MCF 10A (cell line): ENCODE measurements at places on chromosomes 12 and 14. TPM values are rescaled to one million over a fixed set of nuclear protein-coding genes. Genes with fewer than 3 reads are reported as not detected.

MIP gene
- total RNA-seq: not detected in 2 replicates

DNA sequence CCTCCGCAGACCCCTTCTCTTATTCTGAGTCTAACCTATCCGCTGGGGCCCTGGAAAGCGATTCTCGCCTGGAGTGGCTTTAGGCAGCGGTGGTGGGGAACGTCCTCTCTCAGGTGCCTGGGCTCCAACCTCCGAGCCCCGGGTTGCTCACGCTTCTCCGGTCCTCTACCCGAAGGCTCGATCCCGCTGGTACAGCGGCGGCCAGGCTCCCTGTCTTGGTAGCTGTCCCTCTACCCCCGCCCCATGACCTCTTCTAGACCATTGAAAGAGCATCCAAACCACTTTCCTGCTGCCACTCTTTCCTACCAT, 505 bp upstream of the HEBP1 start:
- peak overlapping the region; percentile 50 for H3K27ac ChIP-seq
- peaks cover 33% of the 10 kb centered on the region for H3K4me1 ChIP-seq
- peak overlapping the region; percentile 96 for H3K4me3 ChIP-seq
- H3K27me3 ChIP-seq: no peaks in the 10 kb centered on the region
- H3K36me3 ChIP-seq: peaks cover 6% of the 10 kb centered on the region

SPTB gene
- 1.3 and 2.1 TPM in 2 replicates for total RNA-seq

- H3K4me1 ChIP-seq: peaks cover 18% of the 10 kb centered on the region
- peak; percentile 88 for DNase-seq
- H3K36me3 ChIP-seq: no peaks in the 10 kb centered on the region
- H3K27me3 ChIP-seq: no peaks in the 10 kb centered on the region
Observed at GRCh38 chr12:95218150-95219133, 835 bp downstream of the VEZT start.

GRCh38 chr12:100360450-100360849, 3.6 kb downstream of the SLC17A8 start:
- DNase-seq: no peak
- H3K27me3 ChIP-seq: peaks cover 20% of the 10 kb centered on the region
- no peak overlapping the region for H3K27ac ChIP-seq
- no peak overlapping the region for H3K4me3 ChIP-seq
- peaks cover 5% of the 10 kb centered on the region for H3K4me1 ChIP-seq

RNASE4 gene
- total RNA-seq: 1.2 and 2.4 TPM in 2 replicates

CCDC88C gene
- total RNA-seq: 11.4 and 19.7 TPM in 2 replicates

PTCSC3 gene
- total RNA-seq: not detected in 2 replicates

DNA sequence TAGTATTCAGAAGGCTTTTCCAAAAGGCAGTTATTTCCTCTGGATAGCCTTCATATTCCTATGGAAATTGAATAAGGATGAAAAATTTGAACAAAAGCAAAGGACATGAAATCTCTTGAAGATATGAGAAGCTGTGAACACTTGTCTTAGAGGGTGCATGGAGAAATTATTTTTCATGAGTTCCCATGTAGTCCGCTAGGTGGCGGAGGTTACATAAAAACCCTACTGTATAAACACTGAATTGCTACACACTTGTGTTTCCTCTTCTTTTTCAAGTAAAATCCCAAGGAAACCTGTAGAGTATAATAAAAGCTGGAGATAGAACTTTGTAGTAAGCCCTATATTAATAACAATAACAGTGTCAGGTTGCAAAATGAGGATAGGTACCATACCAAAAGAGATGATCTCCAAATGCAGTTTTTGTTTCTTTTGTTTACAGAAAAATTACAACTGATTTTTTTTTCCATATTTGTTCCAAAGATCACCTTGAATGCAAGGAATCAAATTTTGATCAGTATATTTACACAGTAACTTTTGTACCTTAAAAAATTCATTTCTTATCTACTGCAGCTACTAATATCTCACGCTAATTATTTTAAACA, 37.8 kb upstream of the OR4E1 start:
- H3K4me3 ChIP-seq: no peak overlapping the region
- no peaks in the 10 kb centered on the region for H3K4me1 ChIP-seq
- H3K36me3 ChIP-seq: no peaks in the 10 kb centered on the region
- H3K27me3 ChIP-seq: peaks cover 73% of the 10 kb centered on the region
- no peak overlapping the region for H3K27ac ChIP-seq
- DNase-seq: peak; percentile 57

- DNase-seq: no peak
- H3K4me3 ChIP-seq: no peak overlapping the region
- H3K4me1 ChIP-seq: no peaks in the 10 kb centered on the region
- no peak overlapping the region for H3K27ac ChIP-seq
- H3K36me3 ChIP-seq: no peaks in the 10 kb centered on the region
- peaks cover 12% of the 10 kb centered on the region for H3K27me3 ChIP-seq
Observed at GRCh38 chr14:76115010-76115422, 36.7 kb upstream of the GPATCH2L start.

DNA sequence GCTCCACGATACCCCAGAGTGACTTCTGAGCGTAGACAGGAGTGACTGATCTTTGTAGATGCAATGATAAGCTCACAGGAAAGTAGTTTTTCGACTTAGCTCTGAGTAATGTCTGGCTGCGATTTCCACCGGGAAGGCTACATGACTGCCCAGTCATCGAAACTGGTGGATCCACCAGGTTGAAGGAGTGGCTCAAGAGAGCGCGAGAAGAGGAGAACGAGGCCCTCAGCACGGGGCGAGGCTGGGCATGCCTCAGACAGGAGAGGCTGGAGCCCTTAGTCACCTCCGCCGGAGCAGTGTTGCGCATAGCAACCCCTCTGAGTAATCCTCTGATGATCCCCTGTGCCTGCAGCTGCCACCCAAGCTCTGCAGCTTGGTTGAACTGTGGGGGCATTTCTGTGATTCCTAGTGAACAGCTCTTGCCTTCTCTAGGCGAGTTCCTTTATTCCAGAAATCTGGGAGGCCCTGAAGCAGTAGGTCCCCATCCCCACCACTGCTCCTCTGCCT, 25.6 kb downstream of the ELK3 start:
- H3K4me1 ChIP-seq: peaks cover 51% of the 10 kb centered on the region
- DNase-seq: peak; percentile 99
- no peaks in the 10 kb centered on the region for H3K27me3 ChIP-seq
- H3K4me3 ChIP-seq: peak overlapping the region; percentile 76

DNA sequence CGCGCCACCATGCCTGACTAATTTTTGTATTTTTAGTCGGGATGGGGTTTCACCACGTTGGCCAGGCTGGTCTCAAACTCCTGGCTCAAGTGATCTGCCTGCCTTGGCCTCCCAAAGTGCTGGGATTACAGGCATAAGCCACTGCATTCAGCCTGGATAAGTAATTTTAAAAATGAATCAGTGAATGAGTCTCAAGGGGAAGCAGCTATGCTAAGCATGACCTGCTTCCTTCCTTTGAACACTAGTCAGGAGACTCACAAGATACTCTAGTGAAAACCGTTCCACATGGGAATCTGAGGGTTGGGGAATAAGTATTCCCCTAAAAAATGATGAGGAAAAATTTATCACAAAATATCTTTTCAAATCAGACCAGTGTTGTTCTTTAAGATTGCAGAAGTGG, 10.7 kb upstream of the FAM234B start:
- H3K36me3 ChIP-seq: no peaks in the 10 kb centered on the region
- no peak overlapping the region for H3K4me3 ChIP-seq
- H3K4me1 ChIP-seq: peaks cover 1% of the 10 kb centered on the region
- no peaks in the 10 kb centered on the region for H3K27me3 ChIP-seq
- no peak overlapping the region for H3K27ac ChIP-seq
- no peak for DNase-seq

DNA sequence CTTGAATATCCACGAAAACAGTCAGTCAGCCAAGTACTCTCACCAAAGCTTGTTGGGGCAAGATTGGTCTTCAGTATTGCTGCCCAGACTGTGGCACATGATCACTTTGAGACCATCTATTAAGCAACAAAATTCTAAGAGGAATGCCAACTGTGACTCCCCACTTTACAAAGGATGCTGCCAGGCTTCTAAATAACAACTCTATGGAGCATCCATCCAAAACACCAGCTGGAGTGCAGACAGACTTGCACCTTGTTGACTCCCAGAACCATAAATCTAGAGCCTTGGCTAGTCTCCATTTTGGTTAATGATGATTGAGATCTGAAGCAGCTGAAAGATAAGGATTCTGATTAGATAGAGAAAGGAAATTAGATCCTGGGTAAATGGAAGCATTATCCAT, 132.8 kb downstream of the DIO2 start:
- H3K27ac ChIP-seq: no peak overlapping the region
- no peaks in the 10 kb centered on the region for H3K36me3 ChIP-seq
- H3K4me1 ChIP-seq: no peaks in the 10 kb centered on the region
- no peak overlapping the region for H3K4me3 ChIP-seq

DNA sequence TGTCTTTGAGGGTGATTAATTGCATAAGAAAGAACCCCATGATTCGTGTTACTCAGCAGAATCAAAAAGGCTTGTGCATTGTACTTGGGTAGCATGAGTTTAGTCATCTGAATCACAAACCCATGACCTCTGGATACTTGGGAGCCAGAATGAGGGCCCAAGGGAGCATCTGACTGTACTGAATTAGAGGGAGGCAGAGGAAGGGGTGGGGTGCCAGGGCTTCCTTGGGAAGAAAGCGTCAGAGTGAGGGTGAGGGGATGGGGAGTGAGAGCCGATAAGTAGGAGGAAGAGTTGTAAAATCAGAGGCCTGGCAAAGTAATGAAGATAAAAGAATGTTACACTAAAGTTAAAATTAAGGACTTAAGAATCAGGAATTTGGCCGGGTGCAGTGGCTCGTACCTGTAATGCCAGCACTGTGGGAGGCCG, 29.8 kb downstream of the GPRC5D start:
- peaks cover 7% of the 10 kb centered on the region for H3K36me3 ChIP-seq
- no peaks in the 10 kb centered on the region for H3K27me3 ChIP-seq
- DNase-seq: no peak
- peaks cover 14% of the 10 kb centered on the region for H3K4me1 ChIP-seq

DNA sequence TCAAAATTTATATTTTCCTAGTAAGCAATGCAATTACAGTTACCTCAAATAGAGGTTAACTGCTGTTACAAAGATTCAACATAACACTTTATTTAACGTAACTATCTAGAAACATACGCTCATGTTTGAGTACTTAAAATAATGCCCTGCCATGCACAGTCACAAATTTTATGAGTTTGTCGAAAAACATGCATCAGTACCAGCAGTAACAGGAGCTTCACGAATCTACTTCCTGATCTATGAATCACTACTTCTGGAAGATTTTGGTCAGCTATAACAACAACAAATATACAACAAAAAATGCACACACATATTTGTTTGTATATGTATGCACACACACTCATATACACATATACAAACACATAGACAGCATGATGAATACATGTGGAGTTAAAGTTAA, 881.8 kb downstream of the FSCB start:
- H3K4me1 ChIP-seq: peaks cover 19% of the 10 kb centered on the region
- DNase-seq: no peak
- no peak overlapping the region for H3K4me3 ChIP-seq

DNA sequence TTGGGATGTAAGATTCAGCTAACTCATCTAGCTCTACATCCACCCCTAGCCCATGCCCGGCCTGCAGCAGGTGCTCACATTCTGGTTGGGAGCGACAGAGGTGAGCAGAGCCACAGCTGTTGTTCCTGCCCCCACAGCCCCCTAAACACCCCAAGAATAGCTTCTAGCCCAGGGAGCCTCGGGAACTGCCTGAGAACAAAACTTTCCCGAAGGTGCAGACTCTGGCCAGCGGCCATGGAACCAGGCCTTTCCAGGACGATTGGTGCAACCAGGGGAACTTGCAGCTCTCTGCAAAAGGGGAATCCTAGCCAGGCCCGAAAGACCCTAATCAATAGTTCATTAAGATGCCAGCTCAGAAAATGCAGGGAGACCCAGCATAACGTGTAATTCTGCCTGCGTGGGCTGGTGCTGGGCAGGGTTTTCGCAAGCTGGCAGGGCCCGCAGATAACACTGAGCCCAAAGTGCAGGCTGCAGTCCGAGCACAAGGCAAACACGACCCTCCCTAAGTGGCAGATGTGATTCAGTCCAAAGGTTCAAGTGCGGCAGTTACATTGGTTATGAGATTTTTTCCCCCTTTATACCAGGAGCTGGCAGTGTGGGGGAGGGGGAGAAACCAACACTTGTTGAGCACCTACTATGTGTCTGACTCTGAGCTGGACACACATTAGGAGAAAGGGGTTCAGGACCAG, 122.5 kb upstream of the MAP1LC3B2 start:
- no peaks in the 10 kb centered on the region for H3K36me3 ChIP-seq
- peaks cover 12% of the 10 kb centered on the region for H3K4me1 ChIP-seq
- H3K27me3 ChIP-seq: no peaks in the 10 kb centered on the region
- H3K27ac ChIP-seq: no peak overlapping the region
- no peak overlapping the region for H3K4me3 ChIP-seq

THTPA gene
- 16.8 and 22.4 TPM in 2 replicates for total RNA-seq

DNA sequence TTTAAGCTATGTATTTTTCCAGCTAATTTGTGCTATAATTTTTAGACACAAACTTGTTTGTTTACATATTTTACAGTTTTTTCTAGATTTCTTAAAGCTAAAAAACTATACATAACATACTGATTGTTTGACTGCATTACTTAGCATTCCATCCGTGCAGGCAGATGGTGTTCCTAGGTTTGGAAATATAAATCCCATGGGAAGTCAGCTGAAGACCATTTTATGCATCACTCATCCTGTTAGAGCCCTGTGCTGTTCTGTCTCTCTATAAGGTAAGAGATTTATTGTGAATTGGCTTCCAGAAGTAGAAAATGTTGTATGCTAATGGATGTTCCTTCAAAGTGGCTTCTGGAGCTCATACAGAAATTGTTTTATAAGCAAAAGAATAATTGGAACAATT, 31.1 kb downstream of the RMST start:
- no peak overlapping the region for H3K4me3 ChIP-seq
- H3K27me3 ChIP-seq: no peaks in the 10 kb centered on the region
- H3K4me1 ChIP-seq: no peaks in the 10 kb centered on the region
- no peak for DNase-seq

DNA sequence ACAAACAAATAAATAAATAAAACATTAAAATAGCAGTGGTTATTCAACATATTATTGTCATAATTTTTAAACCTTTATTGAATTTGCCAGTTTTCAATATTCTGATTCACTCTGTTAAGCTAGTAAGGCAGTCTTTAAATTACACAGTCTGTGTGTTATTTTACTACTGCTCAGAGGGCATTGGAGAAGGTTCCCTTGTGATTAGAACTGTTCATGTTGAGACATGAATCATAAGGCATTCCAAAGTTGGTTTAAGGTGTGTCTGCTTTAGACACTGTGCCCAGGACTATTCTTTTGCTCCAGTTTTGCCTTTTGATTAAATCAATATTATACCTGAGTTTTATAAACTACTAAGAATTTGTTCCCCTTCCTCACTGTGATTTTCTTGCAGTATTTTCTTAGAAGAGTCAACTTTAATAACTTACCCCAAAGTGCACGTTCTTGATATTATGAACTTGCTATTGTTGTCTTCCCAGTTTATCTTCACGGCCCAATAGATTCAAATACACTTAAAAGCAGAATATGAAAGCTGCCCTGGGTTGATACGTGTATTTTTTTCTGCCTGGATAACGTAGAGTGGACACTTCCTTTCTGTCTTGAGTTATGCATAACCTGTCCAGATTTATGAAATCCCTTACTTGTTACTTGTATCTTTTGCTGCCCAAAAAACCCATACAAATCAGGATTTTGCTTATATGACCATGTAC, 105.3 kb upstream of the BCAT1 start:
- H3K27ac ChIP-seq: peak overlapping the region; percentile 91
- peak overlapping the region; percentile 32 for H3K4me3 ChIP-seq
- peak; percentile 70 for DNase-seq
- no peaks in the 10 kb centered on the region for H3K36me3 ChIP-seq
- no peaks in the 10 kb centered on the region for H3K27me3 ChIP-seq
